ENCODE measurements at places on chromosomes 4 and X.

DNA sequence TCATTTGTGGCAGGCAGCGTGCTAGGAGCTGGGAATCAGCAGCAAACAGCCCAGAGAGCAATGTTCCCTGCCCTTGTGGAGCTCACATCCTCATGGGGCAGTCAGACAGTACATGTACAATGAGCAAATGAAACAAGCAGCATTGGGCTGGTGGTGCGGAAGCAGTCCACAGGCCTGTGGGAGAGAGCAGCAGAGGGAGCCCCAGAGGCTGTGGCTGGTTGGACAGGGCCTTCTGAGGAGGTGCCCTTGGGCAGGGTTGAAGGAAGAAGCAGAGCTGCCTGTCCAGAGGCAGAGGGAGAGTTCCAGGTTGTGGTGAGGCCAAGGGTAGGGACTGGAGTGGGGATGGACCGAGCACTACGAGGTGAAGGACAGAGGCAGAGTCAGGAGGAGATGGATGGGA is 22.5 kb downstream of the MMGT1 start:
- DNase-seq: no peak

DNA sequence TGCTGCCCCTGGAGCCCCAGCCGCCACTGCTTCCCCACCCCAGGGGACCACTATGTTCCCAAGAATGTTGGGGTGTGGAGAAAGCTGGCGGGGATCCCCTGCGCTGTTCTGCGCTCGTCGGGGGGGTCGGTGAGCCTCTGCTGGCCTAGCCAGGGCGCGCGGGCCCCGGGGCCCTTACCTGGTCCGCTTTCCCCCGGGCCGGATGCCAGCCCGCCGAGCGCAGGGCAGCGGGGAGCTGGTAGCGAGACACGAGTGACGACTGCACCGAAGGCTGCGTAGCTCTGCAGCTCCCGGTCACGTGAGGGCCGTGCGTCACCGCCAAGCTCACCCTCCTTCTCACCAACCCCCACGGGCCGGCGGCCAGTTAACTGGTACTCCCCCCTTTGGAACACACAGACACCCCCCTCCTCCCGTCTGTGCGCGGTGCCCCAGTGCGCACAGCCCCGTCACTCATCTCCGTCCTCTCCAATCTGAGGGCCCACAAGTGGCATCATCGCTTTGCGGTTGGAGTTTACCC is at the start of gene BEX1:
Gene BEX1, minus strand, starts transcription at position 254 of the 517 bp plus-strand sequence. CDS start 897 bp downstream, outside the sequence.
- peak; percentile 9 for DNase-seq

GRCh38 chr4:71775449-71775848 is 8.4 kb downstream of the GC start:
- no peak for DNase-seq

DNA sequence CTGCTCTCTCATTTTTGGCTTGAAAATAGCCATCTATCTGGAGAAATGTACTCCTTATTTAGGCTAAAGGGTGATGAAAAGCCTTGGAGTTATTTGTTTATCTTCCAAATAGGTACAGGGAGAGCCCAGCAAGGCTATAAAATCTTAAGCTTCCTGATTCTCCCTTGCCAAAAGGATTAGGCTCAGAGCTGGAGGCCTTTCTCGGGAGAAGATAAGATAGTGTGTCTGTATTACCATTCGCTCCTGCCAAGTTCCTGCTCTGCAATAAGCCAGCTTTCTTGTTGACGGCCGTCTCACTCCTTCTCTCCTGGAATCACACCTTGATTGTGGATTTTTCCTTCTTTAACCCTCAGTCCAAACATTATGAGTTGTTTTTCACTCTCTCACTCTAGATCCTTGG is 171.8 kb upstream of the TTC29 start:
- DNase-seq: no peak

GRCh38 chr4:7557456-7557855 is 122.7 kb upstream of the PSAPL1 start:
- no peak for DNase-seq

GRCh38 chrX:34470507-34470906 is 186.6 kb downstream of the TMEM47 start:
- DNase-seq: no peak

DNA sequence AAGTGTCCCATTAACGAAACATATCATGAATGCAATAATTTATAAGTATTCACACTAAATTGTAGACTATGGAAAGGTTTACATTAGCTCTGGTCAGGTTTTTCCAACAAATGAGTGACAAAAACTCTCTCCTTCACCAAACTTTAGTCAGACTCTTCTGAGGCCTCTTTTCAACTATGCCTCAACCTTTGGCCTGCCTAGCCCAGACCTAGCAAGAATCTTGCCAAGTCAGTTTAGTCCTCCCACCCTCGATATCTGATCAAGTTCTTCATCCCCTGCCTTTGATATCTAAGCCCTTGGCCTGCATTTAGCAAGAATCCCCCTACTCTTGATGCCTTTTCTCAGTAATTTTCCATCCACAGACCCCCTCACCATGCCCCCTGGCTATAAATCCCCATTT is 37.9 kb downstream of the CCDC158 start:
- DNase-seq: no peak

- DNase-seq: no peak
These were observed 683.5 kb downstream of the TRIML1 start for GRCh38 chr4:188822698-188823097.

GRCh38 chrX:115553171-115553570 is 7.8 kb upstream of the PLS3 start:
- no peak for DNase-seq

DNA sequence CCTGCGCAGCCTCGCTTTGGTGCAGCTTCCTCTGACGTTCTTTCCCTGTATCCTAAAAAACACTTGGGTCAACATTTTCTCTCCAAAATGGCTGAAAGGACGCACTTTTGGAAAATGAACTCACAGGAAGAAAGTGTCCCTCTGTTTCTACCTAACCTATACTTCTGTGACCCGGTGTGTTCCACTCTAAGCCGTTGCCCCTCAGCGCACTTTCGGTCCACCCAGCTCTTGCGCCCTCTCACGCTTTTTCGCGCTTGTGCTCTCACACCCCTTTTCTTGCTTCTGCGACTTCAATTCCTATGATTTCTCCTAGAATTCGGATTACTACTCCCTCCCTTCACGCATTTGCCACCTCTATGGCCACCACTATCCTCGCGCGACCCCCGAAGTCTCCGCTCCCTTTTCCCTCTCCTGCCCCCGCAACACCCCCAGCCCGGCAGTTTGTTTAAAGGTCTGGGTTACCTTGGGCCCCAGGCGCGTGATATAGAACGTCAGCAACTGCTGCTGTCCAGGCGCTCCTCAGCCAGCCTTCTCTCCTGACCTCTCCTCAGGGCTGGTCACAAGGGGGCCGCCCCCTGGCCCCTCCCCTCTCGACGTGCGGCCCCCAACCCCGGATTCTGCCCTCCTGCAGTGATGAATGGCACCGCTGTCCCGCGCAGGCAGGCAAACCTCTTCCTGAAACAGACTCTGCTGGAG is at the start of gene USP51:
Gene USP51, minus strand, starts transcription at position 535 of the 696 bp plus-strand sequence. CDS start 909 bp downstream, outside the sequence.
- DNase-seq: peak; percentile 11

GRCh38 chr4:107069049-107069448 is 32.9 kb upstream of the DKK2 start:
- no peak for DNase-seq

DNA sequence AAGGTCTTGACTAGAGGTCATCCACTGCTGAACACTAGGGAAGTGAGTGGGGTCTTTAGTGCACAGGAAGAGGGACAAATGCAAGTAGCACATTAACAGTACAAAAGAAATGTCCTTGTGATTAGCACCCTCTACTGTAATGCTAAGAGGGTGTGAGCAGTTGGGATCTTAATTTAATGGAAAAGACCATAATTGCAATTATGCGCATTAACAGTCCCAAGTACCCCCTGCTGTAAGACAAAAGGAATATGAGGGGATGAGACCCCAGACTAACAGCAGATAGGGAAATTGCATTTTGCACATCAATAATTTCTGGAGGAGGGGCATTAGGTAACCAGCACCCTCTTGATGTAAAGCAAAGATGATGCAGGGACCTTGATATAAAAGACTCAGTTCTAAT is 285.0 kb downstream of the CHIC1 start:
- no peak for DNase-seq

GRCh38 chr4:169968999-169969398 is 57.2 kb downstream of the MFAP3L start:
- no peak for DNase-seq

- no peak for DNase-seq
These were observed 395.6 kb upstream of the DIPK2B start for GRCh38 chrX:45596188-45596808.

GRCh38 chr4:10750714-10751113 is 66.1 kb upstream of the CLNK start:
- DNase-seq: no peak

GRCh38 chrX:150544222-150544787 is 24.1 kb upstream of the MTM1 start:
- peak; percentile 9 for DNase-seq

DNA sequence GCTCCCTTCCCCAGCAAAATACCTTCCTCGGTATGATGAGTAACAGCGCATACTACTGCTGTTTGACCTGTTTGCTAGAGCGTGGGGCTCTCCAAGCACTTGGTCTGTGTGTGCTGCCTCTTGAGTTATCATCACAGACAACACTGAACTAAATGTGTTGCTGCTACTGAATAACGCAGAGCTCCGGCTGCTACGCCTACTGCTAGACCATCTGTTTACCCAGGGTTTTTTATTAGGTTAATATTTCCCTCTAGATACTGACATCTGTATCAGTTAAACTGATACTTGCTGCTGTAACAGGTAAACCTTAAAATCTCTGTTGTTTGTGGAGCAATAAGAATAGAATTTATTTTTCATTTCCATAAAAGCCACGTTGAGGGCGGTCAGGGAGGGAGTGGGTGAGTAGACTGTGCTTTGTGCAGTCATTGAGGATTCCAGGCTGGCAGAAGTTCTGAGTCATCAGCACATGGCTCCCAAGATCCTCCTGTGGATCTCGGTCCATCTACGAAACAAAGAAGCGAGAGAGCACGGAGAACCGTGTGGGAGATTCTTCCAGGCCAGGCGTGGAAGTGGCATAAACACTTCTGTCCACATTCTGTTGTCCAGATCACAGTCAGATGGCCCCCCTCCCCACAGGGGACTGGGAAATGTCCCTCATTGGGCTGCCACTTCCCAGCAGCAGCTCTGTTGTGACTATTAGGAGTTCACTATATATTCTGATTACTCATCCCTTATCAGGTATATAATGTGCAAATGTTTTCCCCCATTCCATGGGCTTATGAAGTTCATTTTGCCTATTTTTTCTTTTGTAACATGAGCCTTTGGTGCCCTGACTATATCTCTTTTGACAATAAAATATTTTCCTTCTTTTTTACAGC is 14.1 kb downstream of the GRK4 start:
- no peak for DNase-seq

DNA sequence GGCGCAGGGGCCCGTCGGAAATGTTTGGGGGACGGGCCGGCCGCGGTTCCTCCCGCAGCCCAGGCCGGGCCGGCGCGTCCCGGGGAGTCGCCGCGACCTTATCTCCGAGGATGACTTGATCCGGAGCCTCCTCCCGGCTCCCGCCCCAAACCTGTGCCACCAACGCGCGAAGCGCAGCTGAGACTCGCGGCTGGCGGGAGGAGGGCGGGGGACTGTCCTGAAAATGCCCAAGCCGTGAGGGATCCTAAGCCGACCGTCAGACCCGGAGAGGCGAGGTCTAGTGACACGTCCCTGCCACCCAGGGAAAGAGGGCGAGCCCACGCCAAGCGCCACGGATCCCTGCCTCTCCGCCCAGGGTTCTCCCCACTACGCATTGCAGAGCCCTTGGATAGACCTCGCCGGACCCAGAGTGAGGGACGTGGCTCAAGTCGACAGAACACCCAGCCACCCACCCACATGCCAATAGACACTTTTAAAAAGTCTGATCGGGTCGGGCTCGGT is 26.9 kb downstream of the UTP14A start:
- DNase-seq: peak; percentile 4

GRCh38 chrX:139831675-139832456 is 101.0 kb downstream of the ATP11C start:
- no peak for DNase-seq

DNA sequence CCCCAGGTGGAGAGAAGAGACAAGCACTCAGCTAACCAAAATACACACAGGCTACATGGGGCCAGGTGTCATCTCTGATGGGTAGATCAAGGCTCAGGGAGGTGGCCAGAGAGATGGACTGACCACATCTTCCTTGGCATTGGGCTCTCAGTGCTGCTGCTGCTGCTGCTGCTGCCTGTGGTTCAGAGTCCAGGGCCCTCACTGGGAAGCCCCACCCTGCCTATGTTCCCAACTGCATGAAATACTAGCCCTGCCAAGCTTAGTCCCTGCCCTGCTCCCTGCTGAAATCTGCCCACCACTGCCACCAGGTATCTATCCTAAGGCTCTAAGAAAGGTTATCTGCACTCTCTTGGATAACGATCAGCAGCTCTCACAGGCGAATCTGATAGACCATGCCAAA is 118.7 kb downstream of the EFHC2 start:
- DNase-seq: no peak

GRCh38 chr4:106715825-106716224 is 320.3 kb downstream of the DKK2 start:
- no peak for DNase-seq

GRCh38 chr4:113941836-113942235 is 37.6 kb downstream of the ARSJ start:
- no peak for DNase-seq

DNA sequence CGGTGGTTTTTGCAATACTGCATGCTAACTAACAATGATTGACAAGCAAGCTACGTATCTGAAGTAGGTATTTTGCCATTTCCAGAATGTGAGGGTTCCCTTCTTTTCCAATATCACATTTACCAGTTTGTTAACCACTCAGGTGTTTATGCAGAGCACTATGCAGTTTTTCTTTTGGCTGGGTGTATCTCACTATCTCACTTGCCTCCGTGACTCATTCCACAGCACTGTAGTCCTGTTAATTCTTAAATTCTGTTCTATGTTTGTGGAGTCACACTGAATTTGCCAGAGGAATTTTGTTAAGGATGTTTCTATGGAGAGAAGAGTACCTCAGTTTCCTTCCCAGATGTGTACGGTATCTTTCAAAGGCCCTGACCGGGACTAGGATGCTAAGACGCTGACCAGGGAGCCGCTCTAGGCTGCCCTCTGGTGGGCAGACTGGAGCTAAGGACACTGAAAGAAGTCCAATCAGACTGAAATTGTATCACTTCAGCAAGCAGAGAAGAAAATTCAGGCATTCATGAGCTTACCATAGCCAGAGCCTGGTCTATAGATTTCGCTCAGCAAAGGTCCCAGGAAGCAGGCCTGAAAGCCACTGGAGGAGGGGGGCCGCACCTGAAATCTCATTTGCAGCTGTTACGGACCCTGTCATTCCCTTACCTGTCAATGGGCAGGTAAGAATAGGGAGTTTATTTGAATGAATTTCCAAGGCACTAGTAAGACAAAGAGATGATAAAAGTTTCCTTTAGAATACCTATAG is 388.4 kb upstream of the SPOCK3 start:
- DNase-seq: peak; percentile 14

GRCh38 chr4:120052856-120053255 is 13.8 kb downstream of the MAD2L1 start:
- no peak for DNase-seq

DNA sequence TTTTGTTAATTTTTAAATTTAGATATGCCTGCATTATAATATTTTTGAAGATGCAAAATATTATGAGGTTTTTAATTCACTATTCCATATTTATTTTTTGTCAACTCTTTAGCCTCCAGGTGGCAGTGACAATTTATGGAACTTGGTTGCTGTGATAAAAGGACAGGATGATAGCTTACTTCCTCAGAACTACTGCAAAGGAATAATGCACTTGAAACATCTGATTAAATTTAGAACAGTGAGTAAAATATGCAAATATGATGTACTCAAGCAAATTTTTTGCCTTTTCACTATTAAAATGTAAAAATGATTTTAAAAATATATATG is 45.1 kb downstream of the SPATA4 start:
- no peak for DNase-seq

- DNase-seq: no peak
These were observed 485.7 kb upstream of the HS3ST1 start for GRCh38 chr4:11914406-11914805.

All from stimulated activated CD4-positive, alpha-beta T cell treated with anti-CD3 and anti-CD28 coated beads, Interleukin-4, amount 100 ng/mL, for 1 hour (primary cell).